Anterior cingulate cortex (tissue), 58 donors: ENCODE measurements at places on chromosomes 12 and 14.

GRCh38 chr14:74083784-74084276 lies 423 bp downstream of the ALDH6A1 start:
- no peak for DNase-seq

DNA sequence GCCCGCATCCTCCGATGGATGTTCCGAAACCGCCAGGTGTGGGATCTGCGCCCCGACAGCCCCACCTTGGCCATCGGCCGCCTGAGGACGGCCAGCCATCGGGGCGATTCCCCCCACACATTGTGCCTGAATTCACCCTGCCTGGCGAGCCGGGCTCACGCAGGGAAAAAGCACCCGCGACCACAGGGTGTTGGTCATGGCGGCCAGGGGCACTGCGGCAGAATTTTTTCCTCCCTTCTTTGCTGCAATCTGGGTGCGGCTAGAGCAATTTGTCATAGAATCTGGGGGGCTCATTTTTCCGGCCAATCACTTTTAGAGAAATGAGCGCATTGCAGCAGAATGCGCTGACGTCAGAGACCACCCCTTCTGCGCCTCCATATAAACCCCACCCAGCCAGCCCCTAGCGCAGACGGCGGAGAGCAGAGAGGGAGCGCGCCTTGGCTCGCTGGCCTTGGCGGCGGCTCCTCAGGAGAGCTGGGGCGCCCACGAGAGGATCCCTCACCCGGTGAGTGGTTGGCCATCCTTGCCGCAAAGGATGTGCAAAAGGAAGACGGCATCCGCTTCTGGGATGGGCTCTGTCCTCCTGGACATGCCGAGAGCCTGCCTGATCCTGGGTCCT lies at the start of gene MEG3:
TSS of gene MEG3 (plus strand) at position 406 of the 619 bp plus-strand sequence.
- DNase-seq, result no peak

DNA sequence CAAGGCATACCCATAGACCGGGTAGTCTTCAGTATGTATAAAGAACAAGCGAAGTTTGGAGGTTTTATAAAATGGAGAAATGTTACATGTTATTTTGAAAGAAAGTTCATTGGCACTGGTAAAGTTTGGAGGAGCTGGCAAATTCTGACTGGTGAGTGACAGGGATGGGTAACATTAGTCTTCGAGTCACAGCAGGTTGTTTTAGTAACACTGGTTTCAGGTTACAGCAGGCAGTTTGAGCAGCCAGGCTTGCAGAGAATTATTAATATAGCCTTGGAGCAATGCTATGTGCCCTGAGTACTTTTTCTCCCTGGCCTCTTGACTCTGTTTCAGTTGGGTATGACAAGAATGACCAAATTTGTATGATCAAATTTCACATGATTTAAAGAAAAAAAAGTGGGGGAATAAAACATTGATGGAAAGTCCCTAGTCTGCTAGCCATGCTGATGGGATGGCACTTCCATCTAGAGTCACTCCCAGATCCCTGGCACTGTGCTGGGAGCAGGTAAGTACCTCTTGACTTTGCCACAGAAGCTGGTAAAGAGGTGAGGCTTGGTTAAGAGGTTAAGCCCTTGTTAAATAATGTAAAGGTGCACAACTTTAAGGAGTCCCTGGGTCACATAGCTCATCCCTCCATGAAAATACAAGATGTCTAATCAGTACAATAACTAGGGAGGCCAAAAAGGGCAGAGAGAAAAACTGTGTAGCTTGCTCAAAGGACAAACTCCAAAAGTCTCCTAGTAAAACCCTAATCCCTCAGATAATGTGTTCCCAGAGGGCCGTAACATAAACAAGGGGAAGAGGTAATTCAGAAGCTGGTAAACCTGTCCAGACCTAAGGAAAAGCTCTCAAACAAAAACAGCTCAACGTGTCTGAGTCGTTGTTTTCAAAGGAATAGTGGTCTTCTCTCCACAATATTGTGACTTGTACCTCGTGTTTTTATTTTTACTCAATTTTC lies 12.7 kb upstream of the SVOP start:
- DNase-seq, result no peak

GRCh38 chr14:100593751-100594624 lies 6.8 kb upstream of the BEGAIN start:
- DNase-seq, result no peak

- DNase-seq, result no peak
Measured at GRCh38 chr14:80718940-80719339, 222.6 kb downstream of the CEP128 start.

- DNase-seq, result no peak
Measured at GRCh38 chr12:122040579-122041386, 19.1 kb downstream of the BCL7A start.

GRCh38 chr14:91315844-91316267 lies 71.4 kb upstream of the GPR68 start:
- no peak for DNase-seq

- DNase-seq, result no peak
Measured at GRCh38 chr12:12447236-12447635, 90.4 kb downstream of the BORCS5 start.

DNA sequence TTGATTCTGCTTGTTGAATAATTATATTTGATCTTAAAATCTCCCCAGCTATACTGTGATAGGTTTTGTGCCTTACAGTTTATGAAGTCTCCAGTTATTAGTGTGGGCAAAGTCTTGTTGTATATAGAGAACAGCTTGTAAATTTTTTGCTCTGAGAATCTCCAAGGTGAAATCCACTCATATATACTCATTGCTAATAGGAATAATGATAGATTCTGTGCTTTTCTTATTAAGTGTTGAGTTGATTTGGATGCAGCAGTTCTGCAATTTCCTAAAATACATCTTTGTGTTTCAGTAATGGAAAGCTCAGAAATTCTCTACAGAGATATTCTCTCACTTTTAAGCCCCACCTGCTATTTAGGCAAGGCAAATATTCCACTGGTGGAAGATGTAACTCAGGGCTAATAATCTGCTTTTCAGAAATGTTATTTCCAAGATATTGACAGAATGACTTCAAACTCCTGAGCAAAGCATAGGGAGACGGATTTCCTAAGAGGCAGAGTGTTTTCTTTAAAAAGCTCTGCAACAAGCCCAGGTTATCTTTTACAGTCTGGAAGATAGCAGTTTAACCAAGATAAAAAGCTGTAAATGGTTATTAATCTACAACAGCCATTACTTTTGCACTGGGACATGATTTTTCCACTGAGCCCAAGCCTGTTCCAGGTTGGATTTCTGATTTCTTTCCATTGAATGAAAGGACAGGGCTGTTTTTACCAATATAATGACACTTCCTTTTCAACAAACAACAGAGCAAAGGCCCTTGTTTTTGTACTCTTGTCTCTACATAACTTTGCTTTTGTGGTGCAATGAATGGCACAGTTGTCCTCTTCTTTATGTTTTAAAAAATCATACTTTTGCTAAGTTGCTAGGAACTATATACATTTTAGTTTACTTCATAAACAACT lies 239.9 kb upstream of the ATP2B1 start:
- no peak for DNase-seq

DNA sequence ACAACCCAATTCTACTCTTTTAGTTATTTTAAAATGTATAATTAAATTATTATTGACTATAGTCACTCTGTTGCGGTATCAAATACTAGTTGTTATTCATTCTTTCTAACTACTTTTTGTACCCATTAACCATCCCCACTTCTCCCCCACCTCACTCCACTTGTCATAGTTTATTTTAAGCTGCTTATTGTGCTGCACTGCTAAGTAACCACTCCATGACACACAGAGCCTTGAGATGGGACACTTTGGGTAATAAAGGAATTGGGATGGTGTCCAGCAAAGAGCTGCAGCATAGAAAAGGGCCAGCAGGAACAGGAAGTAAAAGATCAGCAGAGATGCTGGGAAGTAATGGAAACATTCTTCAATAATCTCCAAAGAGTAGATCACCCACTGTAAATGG lies 123.0 kb downstream of the RPS29 start:
- no peak for DNase-seq

DNA sequence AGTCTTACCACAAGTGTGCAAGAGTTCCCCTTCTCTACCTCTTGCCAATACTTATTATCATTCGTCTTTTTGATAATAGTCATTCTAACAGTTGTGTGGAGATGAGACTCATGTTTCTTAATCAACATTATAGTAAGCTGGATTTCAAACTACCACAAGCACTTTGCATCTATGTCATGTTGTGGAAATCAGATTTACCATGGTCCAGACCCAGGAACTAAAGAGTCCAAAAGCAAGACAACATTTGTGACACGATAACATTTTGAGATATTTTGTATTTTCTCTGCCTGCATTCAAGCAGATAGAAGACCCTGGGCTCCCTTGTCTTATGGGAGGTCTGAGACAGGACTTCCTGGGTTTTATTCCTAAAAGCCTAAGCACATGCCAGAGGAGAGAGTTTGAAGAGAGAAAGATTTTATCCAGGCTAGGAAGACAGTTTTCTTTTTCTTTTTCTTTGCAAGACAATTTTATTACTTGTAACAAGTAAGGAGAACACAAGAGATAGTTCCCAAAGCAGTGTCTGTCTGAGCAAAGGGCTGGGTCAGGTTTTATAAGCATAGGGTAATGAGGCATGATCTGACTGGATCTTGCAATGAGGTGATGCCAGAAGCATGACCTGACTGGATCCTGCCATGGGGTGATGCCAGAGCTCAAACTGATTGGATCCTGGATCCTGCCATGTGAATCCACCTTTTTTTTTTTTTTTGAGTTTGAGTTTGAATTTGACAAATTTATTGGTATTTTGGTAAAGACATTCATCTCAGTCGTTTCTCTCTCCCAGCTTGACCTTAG lies 180.5 kb upstream of the HMGA2 start:
- no peak for DNase-seq

DNA sequence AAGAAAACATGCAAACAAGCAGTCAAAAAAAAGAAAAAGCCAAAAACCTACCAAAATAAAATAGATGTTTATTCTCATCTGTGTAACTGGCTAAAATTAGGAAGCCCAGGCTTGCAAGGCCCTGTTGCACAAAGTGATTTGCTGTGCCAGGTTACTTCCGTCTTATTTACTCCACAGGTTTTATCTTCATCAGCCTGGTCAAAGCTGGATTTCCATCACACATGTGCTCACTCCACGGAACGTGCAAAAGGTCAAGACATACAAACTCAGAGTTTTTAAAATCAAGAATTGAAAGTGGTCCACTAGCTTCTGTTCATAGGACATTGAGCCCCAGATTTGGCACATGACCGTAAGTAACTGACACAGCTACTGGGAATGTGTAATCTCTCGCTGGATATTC lies 14.8 kb downstream of the KCNJ8 start:
- no peak for DNase-seq

- no peak for DNase-seq
Measured at GRCh38 chr12:121279507-121279915, 17.0 kb downstream of the CAMKK2 start.

GRCh38 chr12:93602897-93603668 lies 30.6 kb downstream of the SOCS2 start:
- DNase-seq, result no peak

- DNase-seq, result no peak
Measured at GRCh38 chr12:29152223-29152868, 3.3 kb downstream of the FAR2 start.

- no peak for DNase-seq
Measured at GRCh38 chr12:111699-112493, 45.3 kb downstream of the IQSEC3 start.

DNA sequence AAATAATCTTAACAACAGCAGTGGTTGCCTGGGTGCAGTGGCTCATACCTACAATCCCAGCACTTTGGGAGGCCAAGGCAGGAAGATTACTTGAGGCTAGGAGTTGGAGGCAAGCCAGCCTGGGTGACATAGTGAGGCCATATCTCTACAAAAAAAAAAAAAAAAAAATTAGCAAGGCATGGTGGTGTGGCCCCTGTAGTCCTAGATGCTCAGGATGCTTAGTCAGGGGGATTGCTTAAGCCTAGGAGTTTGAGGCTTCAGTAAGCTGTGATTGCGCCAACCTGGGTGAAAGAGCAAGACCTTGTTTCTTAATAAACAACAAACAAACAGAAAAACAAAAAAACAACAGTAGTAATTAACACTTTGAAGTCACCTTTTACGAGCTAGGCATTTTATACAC lies 642 bp upstream of the ACSM4 start:
- no peak for DNase-seq

DNA sequence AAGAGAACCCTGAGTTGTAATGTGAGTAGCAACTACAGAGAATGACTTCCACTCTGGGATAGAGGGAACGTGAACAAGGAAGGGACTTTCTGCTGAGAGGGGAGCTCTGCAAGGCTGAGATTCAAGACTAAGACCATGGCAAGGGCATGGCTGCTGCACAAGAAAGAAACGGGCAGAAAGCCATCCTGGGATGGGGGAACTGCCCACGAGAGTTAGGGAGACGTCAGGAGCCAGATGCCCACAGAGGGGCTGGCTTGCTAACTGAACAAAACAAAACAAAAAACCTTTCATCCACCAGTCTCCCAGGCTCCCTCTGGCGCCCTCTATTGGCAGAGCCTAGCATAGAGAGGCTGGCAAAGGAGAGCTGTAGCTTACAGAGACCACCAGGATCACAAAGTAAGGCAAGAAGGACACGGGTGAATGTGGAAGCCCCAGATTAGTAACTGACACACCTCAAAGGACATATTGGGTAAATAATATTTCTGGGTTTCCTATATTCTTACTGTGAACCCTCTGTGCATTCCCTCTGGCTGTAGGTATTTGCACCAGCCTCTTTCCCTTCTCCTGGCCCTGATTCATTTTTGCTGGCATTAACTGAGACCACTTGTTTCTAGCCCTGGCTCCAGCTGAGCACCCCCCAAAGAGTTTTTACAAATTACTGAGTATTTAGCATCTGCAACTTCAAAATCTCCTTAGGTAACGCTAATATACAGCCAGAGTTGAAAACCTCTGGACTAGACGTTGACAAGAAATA lies 338.3 kb downstream of the EMP1 start:
- DNase-seq, result peak; percentile 10

DNA sequence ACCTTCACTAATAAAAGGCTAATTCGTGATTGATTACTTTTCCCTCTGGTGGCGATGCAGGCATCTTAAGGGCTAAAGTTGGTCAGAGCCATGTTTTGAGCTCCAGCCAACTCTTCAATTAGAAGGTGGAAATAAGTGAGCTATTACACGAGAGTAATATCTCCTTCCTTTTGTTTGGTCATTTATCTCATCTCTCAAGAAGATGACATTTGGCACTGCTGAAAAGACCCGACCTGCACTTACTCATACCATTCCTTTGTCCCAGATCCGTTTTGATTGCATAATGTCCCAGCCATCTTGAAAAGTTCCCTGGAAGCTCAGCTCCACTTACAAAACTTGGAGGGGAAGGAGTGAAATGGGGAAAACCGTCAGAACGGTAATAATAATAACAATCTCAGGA lies 316.2 kb downstream of the VRK1 start:
- no peak for DNase-seq

DNA sequence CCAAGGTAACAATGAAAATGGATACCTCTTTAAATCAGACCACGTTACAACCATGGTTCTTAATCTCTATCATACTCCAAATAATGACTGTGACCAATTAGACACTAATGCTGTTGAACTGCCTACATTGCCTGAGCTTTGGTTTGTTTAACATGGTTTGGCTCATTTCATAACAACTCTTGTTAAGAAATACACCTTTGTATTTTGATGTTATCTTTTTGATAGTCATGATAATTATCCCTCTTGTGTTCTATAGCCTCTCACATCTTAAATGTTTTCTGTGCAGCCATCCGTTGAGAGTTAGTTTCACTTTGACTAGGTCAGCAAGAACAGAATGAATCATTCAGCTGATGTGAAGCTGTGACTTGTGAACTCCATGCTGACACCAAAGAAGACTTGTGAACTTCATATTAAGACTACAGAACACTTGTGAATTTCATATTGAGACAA lies 75.5 kb upstream of the RERGL start:
- DNase-seq, result no peak
